ENCODE measurements at places on chromosomes 7 and 10.

DNA sequence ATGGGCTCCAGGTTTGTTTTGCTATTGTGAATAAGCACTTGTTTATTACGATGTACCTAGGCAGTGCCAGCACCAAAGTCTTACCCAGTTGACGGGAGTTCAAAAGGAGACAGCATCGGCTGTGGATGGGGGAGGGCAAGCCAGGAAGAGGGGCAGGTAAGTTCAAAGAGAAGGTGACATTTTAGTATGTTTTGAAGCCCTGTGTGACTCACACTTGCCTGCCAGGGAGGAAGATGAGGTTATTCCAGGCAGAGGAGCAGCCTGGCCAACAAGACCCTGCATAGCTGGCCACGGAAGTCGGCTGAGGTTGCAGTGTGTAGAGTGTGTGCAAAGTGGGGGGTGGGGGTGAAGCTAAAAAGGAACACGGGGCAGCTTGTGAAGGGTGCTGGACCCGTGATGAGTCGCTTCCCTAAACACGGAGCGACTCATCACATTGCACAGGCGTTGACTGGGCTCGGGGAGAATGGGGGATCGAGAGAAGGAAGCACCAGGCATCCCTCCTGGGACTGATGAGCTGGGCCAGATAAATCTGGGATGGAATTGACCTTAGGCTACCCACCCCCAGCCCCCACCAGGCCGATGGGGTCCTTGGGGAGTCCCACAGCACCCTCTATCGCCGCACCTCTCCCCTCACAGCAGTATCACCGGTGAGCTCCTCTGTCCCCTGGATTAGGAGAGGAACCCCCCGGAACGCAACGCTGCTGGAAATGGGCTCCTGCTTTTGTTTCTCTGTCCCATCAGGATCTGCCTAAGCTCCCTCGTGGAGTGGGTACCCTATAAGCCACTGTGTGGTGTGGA lies 97.9 kb upstream of the IKZF1 start:
- DNase-seq, result peak; percentile 54

DNA sequence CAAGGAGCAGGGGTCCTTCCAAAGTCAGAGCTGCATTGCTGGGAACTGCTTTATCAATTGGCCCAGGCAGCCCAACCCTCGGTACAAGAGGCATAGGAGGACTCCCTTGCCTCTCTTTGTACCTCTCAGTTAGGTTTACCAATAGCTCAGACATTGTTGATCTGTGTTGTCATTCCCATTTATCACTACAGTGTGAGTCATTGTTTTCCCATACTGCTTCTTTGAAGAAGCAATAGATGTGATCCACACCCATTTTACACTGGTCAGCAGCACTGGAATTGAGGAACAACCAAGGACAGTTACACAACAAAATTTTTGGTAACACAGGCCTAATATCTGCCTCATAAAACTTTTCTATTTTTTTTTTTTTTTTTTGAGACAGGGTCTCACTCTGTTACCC lies 307.2 kb downstream of the SNX13 start:
- no peak for DNase-seq

- DNase-seq, result no peak
Measured at GRCh38 chr10:31031205-31031557, 484 bp downstream of the ZNF438 start.

DNA sequence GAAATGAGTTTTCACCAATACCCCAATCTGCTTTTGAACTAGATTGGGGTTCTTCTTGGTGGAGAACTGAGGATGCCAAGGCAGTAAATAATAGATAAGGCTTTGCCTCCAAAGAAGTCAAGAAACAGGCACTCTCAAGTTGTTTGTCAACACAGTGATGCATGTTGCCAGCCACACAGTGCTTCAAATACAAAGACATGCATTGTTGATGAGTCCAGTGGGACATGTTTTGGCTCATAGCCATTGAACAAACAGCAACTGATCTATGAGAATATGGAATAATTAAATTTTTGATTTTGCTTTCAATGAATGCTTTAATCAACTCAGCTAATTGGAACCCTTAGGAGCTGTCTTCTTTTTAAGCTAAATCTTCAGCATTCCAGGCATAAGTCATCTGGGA lies 346.4 kb downstream of the THSD7A start:
- no peak for DNase-seq

DNA sequence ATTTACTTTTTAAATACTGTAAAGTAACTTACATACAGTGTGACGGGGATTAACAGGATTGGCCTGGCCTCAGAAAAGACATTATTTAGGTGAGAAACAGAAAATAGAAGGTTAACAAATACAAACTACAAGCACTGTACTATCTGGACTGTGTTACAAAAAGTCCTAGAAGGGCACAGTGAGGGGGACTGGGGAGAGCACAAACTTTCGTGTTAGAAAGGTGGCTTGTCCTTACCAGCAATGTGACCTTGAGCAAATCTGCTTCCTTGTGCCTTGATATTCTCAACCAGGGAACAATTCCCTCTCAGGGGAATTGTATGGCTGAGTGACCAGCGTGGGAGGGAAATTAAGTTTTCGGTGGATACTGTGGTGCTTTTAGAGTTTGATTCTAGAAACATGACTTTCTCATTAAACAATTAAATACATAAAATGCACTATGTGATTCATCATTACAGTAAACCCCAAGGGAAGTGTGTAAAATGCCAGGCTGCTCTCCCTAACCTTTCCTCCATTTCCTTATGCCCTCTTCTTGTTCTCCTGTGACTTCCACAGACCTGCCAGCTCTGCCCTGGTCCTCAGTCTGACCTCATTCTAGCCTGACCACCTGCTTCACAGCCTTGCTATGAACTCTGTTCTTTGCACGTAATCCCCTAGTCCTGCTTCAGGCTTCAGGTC lies 57.7 kb downstream of the OSBPL3 start:
- no peak for DNase-seq

DNA sequence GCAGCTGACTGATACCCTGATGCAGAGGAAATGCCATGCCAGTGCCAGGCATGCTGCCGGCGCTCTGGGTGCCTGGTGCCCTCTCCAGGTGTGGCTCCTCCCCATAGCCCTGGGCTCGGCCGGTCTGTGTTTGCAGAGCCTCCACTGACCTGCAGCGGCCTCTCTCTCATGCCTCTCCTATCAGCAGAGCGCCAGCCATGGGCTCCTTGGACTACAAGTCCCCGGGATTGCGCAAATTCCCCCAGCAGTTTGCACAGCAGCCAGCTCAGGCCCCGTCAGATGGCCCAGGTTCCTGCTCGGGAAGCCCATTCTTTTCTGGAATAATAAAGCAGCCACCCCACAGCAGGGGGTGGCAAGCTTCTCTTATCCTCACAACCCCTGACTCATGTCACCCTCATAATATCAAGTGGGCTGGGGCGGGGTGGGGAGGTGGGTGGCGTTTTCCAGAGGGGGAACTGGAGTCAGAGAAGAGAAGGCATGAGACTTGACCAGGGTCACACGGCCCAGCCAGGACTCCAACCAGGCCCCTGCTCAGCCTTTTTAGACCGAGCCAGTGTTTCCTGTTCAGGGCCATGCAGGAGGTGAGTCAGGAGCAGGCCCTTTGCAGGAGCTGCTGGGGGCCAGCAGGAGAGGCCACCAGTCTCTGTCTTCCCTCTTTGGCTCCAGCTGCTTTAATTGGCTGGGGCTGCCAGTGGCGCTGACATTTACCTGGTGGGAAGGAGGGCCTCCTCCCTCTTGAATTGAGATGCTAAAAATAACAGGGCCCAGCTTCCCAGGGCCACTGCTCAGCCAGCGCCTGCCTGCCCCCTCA lies 58.6 kb downstream of the ZMIZ1 start:
- no peak for DNase-seq

- no peak for DNase-seq
Measured at GRCh38 chr10:70931168-70931815, 42.9 kb upstream of the PCBD1 start.

DNA sequence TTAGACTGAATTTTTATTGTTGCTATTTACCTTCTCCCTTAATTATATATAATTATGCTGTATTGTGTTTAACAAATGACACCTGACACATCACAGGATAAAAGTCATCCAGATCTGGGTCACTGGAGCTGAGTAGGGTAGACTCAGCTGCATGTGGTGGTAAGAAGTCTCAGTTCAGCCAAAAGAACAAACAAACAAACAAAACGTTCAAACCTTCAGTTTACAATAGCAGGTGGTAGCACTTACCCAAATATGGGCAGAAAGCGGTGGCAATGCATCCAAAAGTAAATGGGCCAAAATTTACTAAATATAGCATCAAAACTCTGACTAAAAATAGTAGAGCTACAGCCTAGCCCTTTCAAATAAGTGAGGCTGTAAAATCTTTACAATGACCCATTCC lies 42.2 kb downstream of the ZWINT start:
- no peak for DNase-seq

DNA sequence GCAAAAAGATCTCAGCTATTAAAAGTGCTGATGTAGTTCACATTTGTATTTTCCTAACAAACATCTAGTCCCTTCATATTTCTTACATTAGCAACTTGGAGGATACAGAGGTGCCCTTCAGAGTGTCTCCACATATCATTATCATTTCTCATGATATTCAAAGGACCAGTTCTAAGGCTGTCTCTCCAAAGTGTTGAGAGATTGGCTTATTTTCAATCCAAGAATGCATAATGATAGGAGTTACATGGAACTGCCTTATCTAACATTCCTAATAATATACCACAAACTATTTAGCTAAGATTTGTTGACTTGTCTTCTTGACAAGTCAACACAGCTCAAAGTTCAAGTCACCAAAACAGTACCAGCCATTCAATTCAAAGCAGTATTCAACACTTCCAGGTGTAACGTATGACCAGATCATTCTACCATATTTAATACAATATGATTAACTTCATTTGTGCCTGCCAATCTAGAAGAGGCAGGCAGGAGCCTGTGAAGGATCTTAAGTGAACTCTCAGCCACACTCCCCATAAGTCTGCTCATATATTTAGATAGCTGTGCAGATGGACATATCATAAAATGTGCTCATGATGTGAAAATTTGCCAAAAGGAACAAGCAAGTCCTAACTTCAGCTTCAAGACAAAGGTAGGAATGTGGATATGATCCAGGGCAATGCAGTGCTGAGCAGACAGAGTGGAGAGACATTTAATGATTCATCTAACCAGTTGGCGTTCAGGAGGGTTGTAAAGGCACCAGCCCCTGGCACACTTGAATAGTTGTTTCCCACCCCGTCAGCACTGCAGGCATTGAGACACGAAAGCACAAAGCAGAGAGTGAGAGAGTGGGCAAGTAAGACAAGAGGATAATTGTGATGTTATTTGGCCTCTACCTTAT lies 108.3 kb downstream of the MTERF1 start:
- DNase-seq, result no peak

DNA sequence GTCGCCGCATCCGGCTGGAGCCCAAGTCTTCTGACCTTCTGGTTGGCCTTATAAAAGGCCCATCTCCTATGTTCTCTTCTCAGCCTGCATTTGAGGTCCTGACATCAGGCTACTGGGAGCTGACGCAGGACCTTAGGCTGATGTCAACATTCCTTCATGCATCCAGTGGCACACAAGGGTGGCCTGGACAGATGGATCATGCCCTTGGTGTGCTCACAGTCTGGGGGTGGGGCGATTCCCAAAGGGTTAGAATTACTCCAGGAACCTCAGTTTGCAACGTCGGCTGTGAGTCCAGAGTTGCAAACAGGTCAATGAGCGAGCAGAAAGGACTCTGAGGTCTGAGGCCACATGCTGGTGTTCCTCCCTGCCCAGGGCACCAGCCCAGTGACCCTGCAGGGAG lies 8.2 kb upstream of the CLIP2 start:
- no peak for DNase-seq

DNA sequence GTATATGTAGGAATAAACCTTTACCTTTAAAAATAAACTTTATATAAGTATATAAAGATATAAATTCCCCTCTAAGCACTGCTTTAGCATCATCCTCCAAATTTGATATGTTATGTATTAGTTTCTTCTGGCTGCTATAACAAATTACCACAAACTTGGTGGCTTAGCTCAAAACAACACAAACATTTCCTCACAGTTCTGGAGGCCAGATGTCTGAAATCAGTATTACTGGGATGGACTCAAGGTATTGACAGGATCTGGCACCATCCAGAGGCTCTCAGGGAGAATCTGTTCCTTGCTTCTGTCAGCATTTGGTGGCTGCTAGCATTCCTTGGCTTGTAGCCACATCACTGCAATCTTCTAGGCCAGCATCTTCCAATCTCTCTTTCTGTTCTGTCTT lies 6.7 kb upstream of the SCRN1 start:
- no peak for DNase-seq

DNA sequence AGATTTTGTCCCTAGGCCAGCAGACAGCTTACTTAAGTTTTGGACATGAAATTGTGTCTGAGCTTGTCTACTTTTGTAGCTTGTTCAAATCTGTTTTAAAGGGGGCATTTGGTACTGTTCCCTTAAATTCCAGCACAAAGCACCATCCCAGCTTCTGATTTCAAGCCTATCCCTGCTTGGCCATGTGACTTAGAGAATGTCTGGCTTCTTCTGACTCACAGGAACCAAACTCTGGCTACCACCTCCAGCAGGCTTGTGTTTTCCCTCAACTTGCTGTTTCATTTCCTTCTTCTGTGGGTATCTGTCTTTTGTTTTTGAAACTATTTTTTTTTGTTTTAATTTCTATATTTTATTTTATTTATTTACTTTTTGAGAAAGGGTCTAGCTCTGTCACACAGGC lies 97.9 kb upstream of the FZD8 start:
- no peak for DNase-seq

DNA sequence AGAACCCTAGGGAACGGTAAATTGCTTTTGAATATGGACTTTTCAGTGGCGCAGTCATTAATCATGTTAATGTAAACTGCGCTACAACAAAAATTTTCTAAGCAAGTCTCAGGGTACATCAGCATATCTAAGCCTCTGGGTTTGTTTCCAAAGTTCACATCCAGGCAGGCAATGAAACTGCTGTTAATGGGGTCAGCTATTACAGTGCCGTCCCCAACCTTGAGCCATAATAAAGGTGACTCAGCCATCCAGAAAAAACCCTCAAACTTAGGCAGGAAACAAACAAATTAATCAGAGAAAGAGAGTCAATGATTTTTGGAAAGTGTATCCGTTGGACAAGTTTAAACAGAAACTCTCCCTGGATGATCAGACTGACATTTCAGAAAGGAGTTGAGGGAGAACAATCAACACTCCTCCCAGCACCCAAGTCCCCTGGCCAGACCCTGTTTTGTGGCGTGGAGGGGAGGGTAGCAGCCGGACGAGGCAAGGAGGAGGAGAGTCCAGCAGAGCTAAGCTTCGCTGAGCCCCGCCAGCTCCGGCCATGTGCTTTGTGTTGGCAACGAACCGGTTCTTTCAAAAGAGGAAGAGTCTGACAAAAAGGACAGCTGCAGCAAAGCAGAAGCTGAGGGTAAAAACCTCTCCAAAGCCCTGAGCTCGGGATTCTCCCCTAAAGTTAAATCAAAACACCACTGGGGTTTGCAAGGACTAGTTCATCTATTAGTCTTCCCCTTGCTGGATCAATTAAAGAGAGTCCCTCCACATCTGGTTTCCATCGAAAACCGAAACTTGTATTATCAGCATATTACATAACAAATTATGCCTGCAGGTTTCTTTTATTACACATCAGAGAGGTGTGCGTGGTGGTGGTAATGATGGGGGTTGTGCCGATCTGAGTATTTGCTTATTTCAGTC lies 3.6 kb downstream of the FAM53B start:
- no peak for DNase-seq

DNA sequence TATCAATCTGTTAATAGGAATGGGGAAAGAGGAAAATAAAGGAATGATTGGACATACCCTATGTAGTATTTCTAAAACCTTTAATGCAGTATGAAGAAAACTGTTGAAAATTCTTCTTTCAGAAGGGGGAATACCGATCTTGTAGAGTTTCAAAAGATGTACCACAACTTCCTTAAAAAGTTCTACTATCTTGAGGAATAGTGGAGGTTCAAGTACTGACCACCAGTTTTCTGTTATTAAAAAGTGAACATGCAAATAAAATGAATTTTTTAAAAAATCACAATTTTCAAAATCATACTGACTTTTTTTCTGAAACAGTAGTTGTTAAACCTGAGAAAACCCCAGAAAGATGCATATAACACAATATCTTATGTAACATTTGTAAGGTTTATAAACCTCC lies 86.5 kb downstream of the HERC4 start:
- DNase-seq, result no peak
